ENCODE measurements at places on chromosomes 6 and 20. TPM values are rescaled to one million over a fixed set of nuclear protein-coding genes. Genes with fewer than 3 reads are reported as not detected.

SLC2A10 gene
- total RNA-seq: 11.1 TPM

PLAGL1 gene
- 40.4 TPM for total RNA-seq

KCNQ5 gene
- not detected for total RNA-seq

DAAM2 gene
- total RNA-seq: 0.42 TPM

DNA sequence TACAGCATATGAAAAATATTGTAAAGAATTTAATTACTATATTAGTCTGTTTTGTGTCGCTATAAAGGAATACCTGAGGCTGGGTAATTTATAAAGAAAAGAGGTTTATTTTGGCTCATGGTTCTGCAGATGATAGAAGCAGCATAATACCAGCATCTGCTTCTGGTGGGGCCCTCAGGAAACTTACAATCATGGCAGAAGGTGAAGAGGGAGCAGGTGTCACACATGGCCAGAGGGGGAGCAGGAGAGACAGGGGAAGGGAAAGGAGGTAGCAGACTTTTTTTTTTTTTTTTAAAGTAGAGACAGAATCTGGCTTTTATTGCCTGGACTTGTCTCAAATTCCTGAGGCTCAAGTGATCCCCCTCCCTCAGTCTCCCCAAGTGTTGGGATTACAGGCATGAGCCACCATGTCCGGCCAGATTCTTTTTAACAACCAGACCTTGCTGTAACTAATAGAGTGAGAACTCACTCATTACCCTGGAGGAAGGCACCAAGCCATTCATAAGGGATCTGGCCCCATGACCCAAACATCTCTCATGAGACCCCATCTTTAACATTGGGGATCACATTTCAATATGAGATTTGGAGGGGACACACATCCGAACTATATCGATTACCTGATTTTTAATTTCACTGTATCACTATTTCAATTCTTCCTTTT is 64.6 kb downstream of the MAN1A1 start:
- no peak for DNase-seq
- H3K27me3 ChIP-seq: no peaks in the 10 kb centered on the region

- H3K27me3 ChIP-seq: no peaks in the 10 kb centered on the region
- H3K4me3 ChIP-seq: no peak overlapping the region
- H3K27ac ChIP-seq: no peak overlapping the region
- H3K4me1 ChIP-seq: peaks cover 5% of the 10 kb centered on the region
- DNase-seq: peak; percentile 27
- H3K36me3 ChIP-seq: no peaks in the 10 kb centered on the region
These were observed 22.2 kb upstream of the ADGRG6 start for GRCh38 chr6:142279350-142280180.

GRCh38 chr20:37230200-37230599 is 31.4 kb downstream of the GHRH start:
- no peak overlapping the region for H3K4me3 ChIP-seq
- H3K27ac ChIP-seq: no peak overlapping the region
- peaks cover 41% of the 10 kb centered on the region for H3K36me3 ChIP-seq
- no peaks in the 10 kb centered on the region for H3K4me1 ChIP-seq

- DNase-seq: peak; percentile 28
- peaks cover 24% of the 10 kb centered on the region for H3K4me1 ChIP-seq
- H3K4me3 ChIP-seq: peak overlapping the region; percentile 100
- H3K27ac ChIP-seq: peak overlapping the region; percentile 100
These were observed 2.4 kb downstream of the MARCKS start for GRCh38 chr6:113859349-113860180.

DNA sequence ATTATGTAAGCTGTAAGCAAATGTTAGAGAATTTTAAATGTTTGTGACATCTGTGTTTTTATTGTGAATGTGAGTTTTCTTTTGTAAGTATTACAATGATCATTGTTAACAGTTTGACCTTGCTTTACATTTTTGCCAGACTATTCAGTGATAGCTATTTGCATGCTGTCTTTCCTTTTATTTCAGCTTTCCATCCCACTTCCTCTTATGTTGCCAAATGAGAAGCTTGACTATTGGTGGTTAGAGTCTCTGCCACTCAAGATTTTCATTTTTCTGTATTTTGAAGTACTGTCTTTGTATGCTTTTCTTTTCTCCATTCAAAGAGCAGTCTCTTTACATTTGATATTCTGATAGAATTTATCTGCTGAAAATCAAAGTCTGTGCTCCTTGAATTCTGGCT is 104.1 kb downstream of the PRIM2 start:
- H3K27me3 ChIP-seq: no peaks in the 10 kb centered on the region
- H3K36me3 ChIP-seq: no peaks in the 10 kb centered on the region
- H3K4me3 ChIP-seq: no peak overlapping the region
- no peak overlapping the region for H3K27ac ChIP-seq
- no peak for DNase-seq

DNA sequence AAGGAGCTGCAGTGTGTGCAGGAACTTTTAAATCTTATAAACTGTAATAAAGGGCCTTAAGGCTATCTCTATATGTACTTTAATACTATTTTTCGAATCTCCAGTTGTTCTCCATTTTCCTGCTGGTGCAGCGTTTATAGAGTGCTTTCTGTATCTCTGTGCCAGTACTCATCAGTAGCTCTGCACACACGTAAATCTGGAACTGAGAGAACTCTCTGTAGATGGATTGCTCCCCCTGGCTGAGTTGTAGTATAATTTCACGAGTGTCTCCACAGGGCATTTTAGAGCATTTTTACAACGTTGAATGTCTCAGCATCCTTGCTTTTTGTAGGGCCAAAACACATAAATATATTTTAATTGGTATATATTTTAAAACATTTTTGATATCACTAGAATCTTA is 256.5 kb downstream of the TRDN start:
- no peak overlapping the region for H3K4me3 ChIP-seq
- no peak overlapping the region for H3K27ac ChIP-seq
- no peaks in the 10 kb centered on the region for H3K36me3 ChIP-seq
